ENCODE measurements at places on chromosomes 2 and 18.

DNA sequence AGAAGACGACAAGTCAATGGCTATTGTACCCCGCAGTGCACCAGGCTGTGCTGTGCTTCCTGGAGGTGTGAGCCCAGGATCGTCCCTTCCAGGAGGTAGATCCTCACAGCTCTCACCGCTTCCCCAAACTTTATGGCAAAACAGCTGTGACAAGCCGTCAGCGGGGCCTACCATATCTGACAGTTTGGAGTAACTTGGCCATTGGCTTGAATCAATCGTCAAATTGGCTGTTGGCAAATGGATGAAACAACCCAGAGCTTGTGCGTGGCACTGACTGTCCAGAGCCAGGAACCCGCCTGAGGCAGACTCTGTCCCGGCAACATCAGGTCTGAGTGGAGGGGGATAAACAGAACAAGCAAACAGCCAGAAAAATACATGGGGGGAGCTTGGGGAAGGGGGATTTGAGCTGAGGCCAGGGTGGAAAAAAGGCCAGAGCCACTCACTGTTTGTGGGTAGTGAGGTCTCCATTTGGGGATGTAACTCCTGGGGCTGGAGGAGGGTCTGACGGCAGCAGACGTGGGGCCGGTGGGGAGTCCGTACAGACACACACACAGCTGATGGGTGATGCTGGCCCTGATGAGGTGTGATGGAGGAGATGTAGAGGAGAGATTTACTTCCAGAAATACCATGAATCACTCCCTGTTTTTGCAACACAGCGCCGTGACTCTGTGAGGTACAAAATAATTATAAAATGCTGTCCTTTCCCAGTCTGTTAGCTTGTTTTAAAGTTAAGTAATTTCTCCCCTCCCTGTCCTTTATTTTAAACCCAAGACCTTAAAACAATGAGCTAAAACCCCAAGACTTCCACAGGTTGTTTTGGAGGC is 174.8 kb downstream of the TWIST2 start:
- no peak for DNase-seq

DNA sequence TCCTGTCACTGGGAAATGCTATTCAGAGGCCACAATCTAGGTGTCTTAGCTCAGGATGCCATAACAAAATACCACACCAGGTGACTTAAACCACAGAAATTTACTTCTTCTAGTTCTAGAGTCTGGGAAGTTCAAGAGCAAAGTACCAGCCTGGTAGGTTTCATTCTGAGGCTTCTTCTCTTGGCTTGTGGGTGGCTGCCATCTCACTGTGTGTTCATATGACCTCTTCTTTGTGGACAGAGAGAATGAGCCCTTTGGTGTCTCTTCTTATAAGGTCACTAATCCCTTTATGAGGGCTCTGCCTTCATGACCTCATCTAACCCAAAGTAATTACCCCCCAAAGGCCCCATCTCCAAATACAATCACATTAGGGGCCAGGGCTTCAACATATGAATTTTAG is 57.3 kb downstream of the RHOB start:
- no peak for DNase-seq

GRCh38 chr2:180716186-180717180 is 263.9 kb upstream of the UBE2E3 start:
- DNase-seq = no peak

GRCh38 chr18:75489493-75490190 is 62.1 kb upstream of the SMIM21 start:
- DNase-seq = no peak

DNA sequence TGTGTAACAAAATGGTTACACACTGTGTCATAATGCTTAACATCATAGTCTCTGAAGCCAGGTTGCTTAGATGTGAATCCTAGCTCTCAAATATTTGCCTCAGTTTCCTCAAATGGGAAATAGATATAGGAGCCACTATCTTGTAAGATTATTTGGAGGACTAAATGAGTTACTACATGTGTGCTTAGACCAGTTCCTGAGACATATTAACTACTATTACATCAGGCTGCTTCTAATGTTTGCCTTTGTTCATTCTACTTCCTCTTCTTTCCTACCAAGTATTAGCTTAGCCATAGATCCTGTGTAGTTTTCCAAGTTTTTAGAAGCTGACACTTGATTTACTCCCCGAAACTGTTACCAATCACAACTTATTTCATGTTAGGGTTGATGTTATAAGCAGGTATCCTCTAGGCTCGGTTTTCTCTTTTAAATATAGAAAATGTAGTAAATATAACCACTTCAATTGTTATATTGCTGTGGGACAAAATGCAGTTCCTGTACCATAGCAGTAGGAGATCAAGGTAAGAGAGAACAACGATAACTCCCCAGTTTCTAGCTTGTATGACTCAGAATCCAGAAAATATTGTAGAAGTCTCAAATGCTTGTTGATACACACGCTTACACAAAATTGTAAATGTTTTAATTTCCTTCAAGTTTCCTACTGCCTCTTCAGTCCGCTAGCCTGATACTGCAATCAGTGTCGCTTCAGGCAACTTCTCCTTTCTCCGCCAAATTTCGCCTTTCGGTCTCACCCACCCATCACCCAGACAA is 751 bp upstream of the DNAJC10 start:
- DNase-seq = no peak

DNA sequence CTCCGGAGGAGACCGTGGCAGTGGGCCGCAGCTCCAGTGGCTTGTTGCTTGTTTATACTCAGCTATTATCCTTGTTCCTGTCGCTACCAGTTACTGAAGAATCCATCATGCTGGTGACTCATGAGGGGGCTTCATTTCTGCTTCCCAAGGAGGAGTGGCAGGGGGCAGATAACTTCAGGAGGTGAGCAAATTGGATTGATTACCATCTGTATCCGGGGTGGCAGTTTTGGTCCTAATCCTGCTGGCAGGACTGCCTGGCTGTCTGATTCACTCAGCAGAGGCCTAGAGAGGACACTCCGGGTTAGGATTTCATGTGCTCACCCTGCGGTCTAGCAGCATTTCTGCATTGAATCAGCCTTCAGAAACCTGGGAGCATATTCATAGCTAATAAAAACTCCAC is 230.0 kb downstream of the ACTR3 start:
- DNase-seq = no peak

- DNase-seq = no peak
Measured at GRCh38 chr18:48887905-48888772, 62.6 kb downstream of the SMAD7 start.

GRCh38 chr2:217371781-217372213 is 511.9 kb upstream of the TNP1 start:
- DNase-seq = no peak

GRCh38 chr2:41434991-41435390 is 612.8 kb upstream of the PKDCC start:
- DNase-seq = no peak

DNA sequence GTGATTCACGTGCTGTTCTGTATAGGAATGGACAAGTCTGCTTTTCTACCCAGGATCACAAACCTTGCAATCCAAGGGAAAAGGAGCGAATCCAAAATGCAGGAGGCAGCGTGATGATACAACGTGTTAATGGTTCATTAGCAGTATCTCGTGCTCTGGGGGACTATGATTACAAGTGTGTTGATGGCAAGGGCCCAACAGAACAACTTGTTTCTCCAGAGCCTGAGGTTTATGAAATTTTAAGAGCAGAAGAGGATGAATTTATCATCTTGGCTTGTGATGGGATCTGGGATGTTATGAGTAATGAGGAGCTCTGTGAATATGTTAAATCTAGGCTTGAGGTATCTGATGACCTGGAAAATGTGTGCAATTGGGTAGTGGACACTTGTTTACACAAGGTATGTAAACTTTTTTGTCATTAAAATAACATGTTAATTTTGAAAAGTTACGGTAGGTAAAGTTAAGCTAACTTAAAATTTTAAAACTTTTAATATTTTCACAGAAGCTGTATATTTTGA is 33.0 kb downstream of the PPM1B start:
- no peak for DNase-seq

- DNase-seq = no peak
Measured at GRCh38 chr2:226649871-226650660, 149.6 kb downstream of the IRS1 start.

GRCh38 chr2:45816272-45816671 is 164.8 kb downstream of the PRKCE start:
- DNase-seq = peak; percentile 79

DNA sequence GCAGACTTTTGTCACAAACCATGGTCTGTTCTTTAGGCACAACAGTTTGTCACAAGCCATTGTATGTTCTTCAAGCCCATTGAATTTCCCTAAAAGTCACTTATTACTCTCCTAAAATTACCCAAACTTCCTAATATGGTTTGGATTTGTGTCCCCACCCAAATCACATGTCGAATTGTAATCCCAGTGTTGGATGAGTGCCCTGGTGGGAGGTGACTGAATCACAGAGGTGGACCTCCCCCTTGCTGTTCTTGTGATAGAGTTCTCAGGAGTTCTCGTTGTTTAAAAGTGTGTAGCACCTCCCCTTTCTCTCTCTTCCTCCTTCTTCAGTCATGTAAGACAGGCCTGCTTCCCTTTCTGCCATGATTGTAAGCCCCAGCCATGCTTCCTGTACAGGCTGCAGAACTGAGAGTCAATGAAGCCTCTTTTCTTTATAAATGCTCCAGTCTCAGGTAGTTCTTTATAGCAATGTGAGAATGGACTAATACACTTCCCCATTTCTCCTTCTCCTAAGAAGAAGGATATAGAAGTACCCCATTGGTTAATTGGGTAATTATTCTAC is 11.2 kb upstream of the GYPC start:
- DNase-seq = no peak

- no peak for DNase-seq
Measured at GRCh38 chr2:95296880-95297487, at the start of gene KCNIP3. KCNIP3 (plus strand) TSS chr2:95297347; CDS start chr2:95297439, 92 bp downstream.

GRCh38 chr2:6968319-6969100 is 51.3 kb downstream of the RNF144A start:
- DNase-seq = no peak

GRCh38 chr2:96754317-96754716 is 6.4 kb upstream of the CNNM4 start:
- DNase-seq = no peak

- no peak for DNase-seq
Measured at GRCh38 chr2:105411720-105412407, 13.0 kb upstream of the FHL2 start.

GRCh38 chr2:122816803-122817202 is 1061.4 kb downstream of the TSN start:
- no peak for DNase-seq

- DNase-seq = no peak
Measured at GRCh38 chr18:59149416-59149815, 9.7 kb downstream of the SEC11C start.

GRCh38 chr2:55768991-55769390 is 75.3 kb upstream of the PNPT1 start:
- DNase-seq = no peak

DNA sequence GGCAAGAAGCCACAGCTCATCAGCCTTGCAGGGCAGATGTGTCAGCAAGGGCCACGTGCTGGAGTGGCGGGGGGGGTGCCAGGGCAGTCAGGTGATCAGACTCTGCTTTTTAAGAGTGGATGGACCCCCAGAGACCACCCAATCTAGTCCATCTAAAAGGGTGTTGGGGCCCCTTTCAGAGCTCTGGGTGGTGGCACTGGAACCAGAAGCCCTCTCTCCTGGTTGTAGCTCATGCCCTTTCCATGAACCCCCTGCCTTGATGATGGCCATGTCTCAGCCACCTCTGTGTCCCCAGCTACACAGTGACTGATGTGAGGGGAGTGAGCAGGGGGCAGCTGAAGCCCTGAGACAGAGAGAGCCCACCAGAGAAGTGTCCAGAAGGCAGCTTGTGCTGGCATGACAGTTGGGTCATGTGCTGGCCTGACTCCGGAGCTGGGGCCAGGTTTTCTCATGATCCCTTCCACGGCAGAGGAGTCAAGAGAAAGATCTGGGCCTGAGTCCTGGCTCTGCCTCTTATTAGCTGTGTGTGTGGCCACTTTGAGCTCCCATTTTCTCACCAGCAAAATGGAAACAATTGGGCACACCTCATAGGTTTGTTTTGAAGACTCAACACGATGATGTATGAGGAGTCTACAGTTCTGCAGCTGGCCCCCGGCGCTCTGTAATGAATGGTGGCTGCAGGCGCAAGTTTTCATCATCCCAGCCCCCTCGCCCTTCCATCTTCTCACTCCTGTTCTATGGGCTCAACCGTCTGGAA is 195.7 kb downstream of the ZFP36L2 start:
- DNase-seq = no peak

- no peak for DNase-seq
Measured at GRCh38 chr2:237043866-237044265, 41.8 kb upstream of the COPS8 start.

DNA sequence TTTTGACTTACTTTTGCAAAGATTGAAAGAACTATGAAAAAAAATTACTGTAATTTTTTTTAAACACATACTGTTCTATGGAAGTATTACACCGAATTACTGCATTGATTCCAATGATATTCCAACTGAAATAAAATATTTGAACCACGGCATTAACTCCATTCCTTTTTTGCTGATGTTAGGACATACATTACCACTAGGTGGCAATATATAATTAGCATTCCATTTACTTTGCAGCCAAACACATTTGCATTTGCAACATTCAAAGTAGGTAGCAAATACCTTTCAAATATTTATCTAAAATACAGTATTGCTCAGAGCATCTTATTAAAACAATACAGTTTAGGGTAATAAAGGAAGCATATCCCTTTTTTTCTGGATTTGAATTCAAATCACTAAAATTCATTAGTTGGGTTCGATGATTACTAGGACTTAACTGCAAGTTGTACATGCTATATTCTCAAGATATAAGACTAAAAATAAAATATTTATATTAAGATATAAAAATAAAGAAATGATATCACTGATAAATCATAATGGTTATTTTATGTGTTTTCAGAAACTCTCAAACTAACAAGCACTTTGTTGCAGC is 31.3 kb downstream of the LANCL1 start:
- no peak for DNase-seq

DNA sequence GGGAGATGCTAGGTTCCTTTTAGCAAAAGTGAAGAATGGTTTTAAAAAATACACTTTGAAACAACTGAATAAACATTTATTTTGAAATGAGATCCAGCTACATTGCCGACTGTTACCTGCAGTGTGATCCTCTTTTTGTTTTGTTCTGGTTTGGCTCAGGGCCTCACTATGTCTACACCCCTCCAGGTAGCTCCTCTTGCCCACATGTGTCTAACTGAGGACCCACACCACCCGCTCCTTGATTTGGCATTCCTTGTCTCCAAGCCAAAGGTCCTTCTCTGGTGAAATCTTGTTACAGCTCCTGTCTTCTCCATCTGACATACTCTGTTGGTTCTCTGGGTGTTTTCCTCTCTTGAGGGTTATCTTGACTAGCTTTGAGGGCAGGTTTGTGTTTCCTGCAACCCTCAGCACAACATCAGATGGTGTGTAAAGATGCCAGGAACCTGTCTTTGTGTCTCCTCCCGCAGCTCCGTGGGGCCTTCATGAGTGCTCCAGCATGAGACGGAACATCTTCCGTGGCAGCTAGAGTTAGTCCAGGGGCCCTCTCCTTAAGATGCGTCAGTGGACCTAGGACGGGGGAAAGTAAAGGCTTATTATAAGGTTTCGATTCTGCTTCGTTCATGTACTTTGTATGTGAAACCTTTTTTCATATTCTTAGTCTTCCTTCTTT is 32.1 kb downstream of the MAP4K4 start:
- DNase-seq = no peak
